Activated naive CD8-positive, alpha-beta T cell treated with anti-CD3 and anti-CD28 coated beads, Interleukin-2, amount 10 ng/mL, durations not matched to agents 7 days and 5 days (primary cell): ENCODE measurements at places on chromosomes 4 and X. TPM values are rescaled to one million over a fixed set of nuclear protein-coding genes. Genes with fewer than 3 reads are reported as not detected.

GRCh38 chr4:5824635-5825034 lies 68.3 kb downstream of the CRMP1 start:
- no peak for DNase-seq

GRCh38 chr4:56215901-56216300 lies 171.4 kb downstream of the AASDH start:
- DNase-seq: no peak

GRCh38 chr4:2266181-2266580 lies 4.3 kb upstream of the MXD4 start:
- DNase-seq: no peak

- no peak for DNase-seq
Observed at GRCh38 chr4:14059006-14059405, 431.5 kb upstream of the BOD1L1 start.

DNA sequence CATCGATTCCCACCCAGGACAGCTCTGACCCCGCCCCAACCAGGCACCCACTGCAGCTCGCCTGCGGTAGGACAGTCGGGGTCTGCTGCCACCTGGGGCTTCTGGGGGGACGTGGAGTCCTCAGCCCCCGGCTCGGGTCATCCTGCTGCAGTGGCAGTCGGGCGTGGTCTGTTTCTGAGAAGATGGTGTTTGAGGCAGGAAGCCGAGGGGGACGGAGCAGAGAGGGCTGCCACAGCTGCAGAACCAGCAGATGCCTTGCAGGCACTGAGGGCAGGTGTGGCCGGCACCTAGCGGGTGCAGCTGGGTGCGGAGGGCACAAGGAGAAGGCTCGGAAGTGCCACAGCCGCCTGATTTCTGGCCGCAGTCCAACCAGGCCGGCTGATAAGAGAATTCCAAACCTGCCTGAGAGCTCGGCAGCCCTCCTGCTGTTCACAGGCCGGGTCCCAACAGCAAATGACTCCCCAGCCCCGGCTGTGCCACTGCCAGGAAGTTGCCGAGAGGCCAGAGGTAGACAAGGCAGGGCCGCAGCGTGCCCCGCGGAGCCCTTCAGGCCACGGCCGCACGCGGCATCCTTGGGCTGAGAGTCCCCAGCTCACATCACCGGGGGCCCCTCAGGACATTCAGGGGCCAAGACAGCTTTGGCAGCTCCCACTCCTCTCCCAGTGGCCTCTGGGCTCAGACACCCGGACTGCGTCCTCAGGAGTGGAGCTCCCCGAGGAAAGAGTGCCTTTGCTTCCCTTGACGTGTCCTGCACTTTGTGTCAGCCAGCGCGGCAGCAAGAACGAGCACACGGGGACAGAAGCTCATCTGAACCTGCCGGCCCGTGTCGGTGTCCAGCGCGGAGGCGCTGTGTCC lies 9.4 kb upstream of the CPLX1 start:
- no peak for DNase-seq

- DNase-seq: no peak
Observed at GRCh38 chr4:45121426-45121975, 395.1 kb upstream of the GNPDA2 start.

GRCh38 chr4:182454440-182455013 lies 211.3 kb downstream of the TENM3 start:
- DNase-seq: no peak

DNA sequence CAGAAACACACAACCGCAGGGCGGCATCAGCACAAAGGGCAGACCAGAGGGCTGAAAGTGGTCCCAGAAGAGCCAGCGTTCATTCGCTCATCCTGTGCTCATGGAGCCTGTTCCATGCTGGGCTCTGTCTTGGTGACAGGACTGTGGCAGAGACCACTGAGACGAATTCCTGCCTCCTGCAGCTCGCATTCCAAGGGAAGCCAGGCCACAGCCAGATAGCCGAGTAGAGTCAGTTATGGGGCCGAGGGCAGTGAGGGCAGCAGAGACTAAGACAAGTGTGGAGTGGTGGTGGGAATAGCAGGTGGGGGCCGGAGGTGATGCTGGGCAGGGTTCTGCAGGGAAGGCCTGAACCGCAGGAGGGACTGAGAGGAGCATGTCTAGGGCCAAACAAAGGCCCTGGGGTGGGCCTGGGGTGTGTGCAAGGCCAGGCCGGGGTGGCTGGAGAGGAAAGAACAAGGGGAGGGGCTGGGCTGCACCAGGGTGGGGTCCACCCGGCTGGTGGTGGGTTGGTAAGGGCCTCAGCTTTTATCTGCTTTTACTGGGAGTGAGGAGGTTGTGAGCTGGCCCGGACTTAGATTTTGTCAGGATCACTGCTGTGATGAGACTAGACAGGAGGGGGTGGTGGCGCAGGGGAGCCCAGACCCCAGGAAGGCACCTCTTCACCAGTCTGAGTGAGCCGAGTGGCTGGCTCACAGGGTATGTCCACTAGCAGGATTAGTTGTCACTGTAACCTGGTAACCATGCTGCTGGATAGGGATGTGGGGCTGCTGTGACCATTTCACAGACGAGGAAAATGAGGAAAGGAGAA lies 6.3 kb downstream of the PSAPL1 start:
- DNase-seq: peak; percentile 9

GRCh38 chr4:4539481-4539880 lies 2.4 kb downstream of the STX18 start:
- no peak for DNase-seq

GNRHR gene
- total RNA-seq: not detected

TNMD gene
- total RNA-seq: not detected
